ENCODE measurements at places on chromosomes 3 and 15.

DNA sequence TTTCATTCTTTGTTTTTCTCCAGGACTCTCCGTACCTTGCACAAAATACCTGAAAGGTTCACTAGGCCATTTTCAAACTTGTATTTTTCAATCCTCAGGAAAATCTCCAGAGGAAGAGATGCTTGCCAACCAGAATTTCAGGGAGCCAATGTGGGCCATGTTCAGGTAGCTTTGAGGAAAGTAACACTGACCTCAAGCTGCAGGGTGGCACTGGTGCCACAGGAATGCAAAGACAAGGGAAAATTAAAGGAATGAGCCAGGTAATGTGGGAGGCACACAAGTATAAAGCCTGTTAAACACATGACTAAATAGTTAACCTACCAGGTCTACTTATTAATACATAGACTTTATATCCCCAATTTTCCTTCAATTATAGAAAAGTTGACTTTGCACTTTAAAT is 51.9 kb upstream of the GAP43 start:
- no peak for DNase-seq

- peak; percentile 53 for DNase-seq
Observed at GRCh38 chr15:98904544-98904943, 103.0 kb downstream of the PGPEP1L start.

DNA sequence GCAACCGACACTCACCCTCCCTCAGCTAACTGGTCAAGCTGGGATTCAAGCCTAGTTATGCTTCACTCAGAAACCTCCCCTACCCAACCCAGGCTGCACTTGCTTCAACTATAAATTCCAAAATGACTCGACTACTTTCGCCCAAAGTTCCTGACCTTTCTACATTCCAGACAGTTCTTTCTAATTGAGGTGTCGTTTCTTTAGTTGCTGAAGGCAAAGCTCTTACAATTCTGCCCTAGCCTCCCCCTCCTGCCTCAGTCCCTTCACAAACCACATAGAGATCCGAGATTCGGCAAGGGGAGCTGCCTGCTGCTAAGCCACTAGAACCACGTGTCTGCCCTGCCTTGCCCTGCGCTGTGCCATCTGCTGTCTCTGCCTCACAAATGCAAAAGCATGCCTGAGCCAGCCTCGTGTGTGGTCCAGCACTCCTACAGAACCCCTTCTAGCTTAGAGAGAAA is 74.7 kb upstream of the SH3GL3 start:
- peak; percentile 90 for DNase-seq

GRCh38 chr15:59587085-59587826 is 24.3 kb upstream of the GCNT3 start:
- peak; percentile 46 for DNase-seq

- DNase-seq: no peak
Observed at GRCh38 chr3:152056987-152057386, 183.5 kb downstream of the SUCNR1 start.

- no peak for DNase-seq
Observed at GRCh38 chr3:193771011-193771652, 178.1 kb downstream of the OPA1 start.

GRCh38 chr15:83284559-83285283 is at the start of gene BNC1:
TSS of gene BNC1 (minus strand) at chr15:83284664. CDS start at chr15:83284628, 36 bp downstream.
- DNase-seq: no peak

GRCh38 chr15:31561156-31561555 is 234.5 kb downstream of the KLF13 start:
- DNase-seq: no peak

- DNase-seq: no peak
Observed at GRCh38 chr3:155079746-155080487, at the start of gene MME. TSS of gene MME (plus strand) at chr3:155080319. CDS start at chr3:155084168, 3,849 bp downstream.

DNA sequence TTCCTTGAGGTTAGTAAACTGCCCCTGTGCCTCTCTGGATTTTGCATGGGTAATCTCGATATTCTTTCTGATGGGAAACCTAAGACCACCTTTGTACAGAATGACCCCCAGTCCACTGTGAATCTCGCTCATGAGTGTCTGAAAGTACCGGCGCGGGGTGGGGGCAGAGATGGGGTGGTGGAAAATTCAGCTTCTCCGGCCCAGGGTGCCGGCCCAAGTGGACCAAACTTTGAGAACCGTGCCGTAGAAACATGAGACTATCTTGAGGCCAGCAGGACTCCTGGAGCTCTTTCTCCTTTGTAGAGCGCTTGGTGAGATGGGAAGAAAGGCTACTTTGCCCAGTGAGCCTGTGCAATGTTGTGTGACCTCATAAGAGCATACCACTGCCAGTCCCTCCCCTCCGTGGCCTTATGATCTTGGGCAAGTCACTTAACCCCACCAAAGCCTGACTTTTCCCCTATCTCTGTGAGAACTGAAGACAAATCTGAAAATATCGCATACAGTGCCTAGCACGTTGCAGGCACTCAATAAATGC is 40.4 kb upstream of the VEPH1 start:
- no peak for DNase-seq

DNA sequence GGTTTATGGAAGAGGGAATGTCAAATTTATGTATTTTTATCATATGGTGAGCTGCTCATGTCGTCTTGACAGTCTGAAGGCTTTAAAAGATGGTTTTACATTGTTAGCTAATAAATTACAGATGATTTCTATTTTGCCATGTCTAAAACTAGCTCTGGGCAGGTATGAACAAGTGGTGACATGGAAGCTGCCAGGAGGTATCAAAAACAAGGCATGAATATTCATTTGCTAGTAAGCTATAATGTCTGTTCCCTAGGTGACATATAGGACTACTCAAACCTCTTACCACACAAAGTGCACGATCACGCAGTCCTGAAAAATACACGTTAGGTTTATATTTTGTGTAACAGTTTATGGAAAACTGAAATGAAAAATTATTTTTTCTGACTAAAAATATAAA is 34.8 kb downstream of the ST3GAL6 start:
- no peak for DNase-seq

DNA sequence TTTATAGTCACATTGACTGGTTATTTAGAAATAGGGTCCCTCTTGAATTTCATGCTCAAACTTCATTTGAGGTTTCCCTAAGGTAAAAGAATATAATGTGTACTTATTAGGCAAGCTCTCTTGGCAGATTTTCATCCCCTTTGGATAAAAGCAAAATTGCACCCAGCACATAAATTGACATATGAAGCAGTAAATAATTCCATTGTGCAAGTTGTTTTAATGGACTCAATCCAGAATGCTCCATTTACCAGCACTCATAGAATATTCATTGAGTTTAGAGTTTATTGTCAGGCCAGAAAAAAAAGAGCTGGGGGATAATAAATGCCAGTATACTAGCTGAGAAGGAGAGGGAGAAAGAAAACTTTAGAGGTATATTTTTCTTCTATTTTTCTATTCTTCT is 136.8 kb downstream of the TPRG1 start:
- DNase-seq: no peak

DNA sequence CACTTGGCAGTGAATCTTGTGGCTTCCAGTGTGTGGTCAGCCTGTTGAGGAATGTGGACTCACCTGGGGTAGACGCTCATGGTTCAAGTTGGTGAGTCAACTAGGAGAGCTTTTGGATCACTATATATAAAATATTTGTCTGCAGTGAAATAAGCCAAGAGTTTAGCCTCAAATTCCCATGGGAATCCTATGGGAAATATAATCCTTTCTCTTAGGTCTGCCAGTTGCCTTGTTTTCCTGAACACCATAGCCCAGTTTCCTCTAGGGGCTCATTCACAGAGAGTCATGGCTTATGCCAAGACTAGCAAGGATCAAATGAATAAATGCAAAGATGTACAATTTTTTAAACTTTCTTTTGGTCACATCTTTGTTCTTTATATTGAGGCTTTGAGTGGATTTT is 100.1 kb upstream of the NPHP3 start:
- DNase-seq: no peak

DNA sequence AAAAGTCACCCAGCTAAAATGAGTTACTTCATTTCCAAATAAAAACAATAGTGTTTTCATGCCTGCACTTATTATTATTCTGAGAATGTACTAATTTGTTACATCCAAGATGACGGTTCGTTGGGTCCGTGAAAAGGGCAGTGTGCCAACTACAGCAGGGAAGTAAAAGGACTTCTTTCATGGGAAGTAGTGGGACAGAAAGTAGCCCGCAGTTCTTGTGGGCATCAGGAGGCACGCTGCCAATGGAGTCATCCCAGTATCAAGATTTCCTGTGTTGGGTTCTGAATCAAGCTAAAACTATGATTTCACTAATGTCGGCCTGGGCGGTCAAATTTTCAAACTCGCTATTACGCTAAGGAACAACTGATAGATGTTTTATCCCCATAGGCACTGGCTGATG is 254.5 kb upstream of the SOX2 start:
- no peak for DNase-seq

GRCh38 chr3:100245927-100246326 is 14.9 kb upstream of the TBC1D23 start:
- no peak for DNase-seq

- no peak for DNase-seq
Observed at GRCh38 chr3:64687086-64687780, 567 bp downstream of the ADAMTS9 start.

- no peak for DNase-seq
Observed at GRCh38 chr3:31399271-31399670, 133.5 kb upstream of the STT3B start.

- peak; percentile 84 for DNase-seq
Observed at GRCh38 chr15:45121706-45122417, 7.7 kb downstream of the DUOXA2 start.

- DNase-seq: no peak
Observed at GRCh38 chr3:13951184-13951583, 71.3 kb upstream of the WNT7A start.

GRCh38 chr3:106184540-106185457 is 316.0 kb upstream of the CBLB start:
- DNase-seq: no peak

DNA sequence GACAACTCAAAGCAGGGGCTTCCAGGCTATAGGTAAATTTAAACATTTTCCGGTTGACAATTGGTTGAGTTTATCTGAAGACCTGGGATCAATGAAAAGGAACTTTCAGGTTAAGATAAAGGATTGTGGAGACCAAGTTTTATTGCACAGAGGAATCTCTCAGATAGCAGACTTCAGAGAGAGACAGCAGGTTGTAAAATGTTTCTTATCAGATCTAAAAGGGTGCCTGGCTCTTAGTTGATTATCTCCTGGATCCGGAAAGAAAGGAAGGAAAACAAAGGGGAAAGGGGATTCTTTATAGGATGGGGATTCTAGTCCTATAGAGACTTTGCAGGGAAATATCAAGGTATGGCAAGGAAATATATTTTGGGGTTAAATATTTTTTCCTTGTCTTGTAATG is 951.3 kb upstream of the SEMA6D start:
- no peak for DNase-seq

- DNase-seq: no peak
Observed at GRCh38 chr15:49152552-49153312, 2.7 kb downstream of the COPS2 start.

DNA sequence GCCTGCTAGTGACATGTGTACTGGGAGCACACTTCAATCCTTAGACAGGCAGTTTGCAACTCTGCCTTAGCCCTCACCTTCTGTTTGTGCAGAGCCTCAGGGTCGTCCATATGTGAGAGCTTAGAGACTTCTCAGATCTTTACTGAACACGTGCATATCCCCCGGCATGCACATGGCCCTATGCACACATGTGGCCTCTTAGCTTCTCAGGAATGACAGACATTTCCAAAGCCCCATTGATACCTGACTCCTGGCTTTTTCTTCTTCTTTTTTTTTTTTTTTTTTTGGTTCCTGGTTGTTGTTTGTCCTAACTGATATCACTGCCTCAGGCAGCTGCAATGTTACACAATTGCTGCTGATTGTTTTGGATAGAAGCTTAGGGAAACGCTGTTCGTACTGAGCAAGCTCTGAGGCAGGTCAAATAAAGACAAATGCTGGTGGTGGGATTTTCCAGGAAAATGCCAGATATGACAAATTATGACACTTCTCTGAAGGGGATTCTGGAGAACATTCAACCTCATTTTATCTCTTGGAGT is 107.2 kb upstream of the RGMA start:
- no peak for DNase-seq

- DNase-seq: peak; percentile 80
Observed at GRCh38 chr3:122382888-122383666, at the start of gene MIX23. TSS of gene MIX23 (minus strand) at chr3:122383231. CDS start at chr3:122383224, 7 bp downstream.

DNA sequence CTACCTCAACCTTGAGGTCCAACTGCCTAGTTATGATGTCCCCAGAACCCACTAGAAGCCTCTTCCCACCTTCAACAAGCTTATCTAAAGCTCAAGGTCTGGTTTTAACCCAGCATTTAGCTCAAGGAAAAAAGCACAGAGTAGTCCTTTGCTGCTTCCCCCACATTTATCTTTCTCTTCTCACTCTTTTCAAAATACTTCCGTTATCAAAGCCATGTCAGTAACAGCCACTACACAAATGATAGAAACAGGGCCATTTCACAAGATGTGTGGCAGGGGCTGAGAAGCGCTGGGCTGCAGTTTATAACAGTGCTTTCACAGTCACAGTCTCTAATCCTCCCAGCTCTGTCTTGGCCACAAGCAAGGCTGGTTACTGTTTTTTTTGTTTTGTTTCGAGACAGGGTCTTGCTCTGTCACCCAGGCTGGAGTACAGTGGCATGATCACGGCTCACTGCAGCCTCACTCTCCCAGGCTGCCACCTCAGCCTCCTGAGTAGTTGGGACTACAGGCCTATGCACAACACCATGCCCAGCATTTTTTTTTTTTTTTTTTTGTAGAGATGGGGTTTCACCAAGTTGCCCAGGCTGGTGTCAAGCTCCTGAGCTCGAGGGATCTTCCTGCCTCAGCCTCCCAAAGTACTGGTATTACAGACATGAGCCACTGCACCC is 218.8 kb downstream of the OSBPL10 start:
- no peak for DNase-seq

- DNase-seq: no peak
Observed at GRCh38 chr3:24641628-24642027, 147.0 kb upstream of the THRB start.

GRCh38 chr3:82390868-82391267 is 629.4 kb upstream of the GBE1 start:
- no peak for DNase-seq

GRCh38 chr15:81534124-81534523 is 160.1 kb upstream of the TMC3 start:
- DNase-seq: no peak

- no peak for DNase-seq
Observed at GRCh38 chr3:113070072-113070640, 79.4 kb downstream of the GTPBP8 start.

GRCh38 chr15:76169018-76169417 is 109.2 kb downstream of the TMEM266 start:
- DNase-seq: no peak

GRCh38 chr3:3066910-3067309 is 43.3 kb downstream of the IL5RA start:
- DNase-seq: no peak

GRCh38 chr3:50816894-50817293 is 142.2 kb downstream of the DOCK3 start:
- no peak for DNase-seq

All from kidney glomerular epithelial cell (primary cell).